GOT3 (cell line): ENCODE measurements at places on chromosomes 16 and 17.

GRCh38 chr17:37221865-37222264 is 153.9 kb upstream of the C17orf78 start:
- no peak for DNase-seq

GRCh38 chr16:74264811-74265210 is 31.8 kb upstream of the PSMD7 start:
- DNase-seq: no peak

- no peak for DNase-seq
These were observed 5.1 kb downstream of the PRSS21 start for GRCh38 chr16:2822158-2822495.

DNA sequence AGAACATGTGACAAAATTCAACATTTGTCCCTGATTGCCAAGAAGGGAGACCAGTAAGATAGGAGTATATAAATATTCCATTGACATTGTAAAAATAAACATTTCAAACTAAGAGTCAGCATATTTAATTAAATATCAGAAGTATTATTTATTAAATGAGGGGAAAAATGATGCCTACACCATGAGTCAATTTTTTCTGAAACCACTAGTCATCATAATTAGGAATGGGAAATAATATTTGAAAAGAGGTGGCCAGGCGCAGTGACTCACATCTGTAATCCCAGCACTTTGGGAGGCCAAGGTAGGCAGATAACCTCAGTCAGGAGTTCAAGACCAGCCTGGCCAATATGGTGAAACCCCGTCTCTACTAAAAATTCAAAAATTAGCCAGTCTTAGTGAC is 2.1 kb downstream of the CMTM1 start:
- no peak for DNase-seq

GRCh38 chr17:31479524-31479923 is 88.0 kb downstream of the RAB11FIP4 start:
- no peak for DNase-seq

DNA sequence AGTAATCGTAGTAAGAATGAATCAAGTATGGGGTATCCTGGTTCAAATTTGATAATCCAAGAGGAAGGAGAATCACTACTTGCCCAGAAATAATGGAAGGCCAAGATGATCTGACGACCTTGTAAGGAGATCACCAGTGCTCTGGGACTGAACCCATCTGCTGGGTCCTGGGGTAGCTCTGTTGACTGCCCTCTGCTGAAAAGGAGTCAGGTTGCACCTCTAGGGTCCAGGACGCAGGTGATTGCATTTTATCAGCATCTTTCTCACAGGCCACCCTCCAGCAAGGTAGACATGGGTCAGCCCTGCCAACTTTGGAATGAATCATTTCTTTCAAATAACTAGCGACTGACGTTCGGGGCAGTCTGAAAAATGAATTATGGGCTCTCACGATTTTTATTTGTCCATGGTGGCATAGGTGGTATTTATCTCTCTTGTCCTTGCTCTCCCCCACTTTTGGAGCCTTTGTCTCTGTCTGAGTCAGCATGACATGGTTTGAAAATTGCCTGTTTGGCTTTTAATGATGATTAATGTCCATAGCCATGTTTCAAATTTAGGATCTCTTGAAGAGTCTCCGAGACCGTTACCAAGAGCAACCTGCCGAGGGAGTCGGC is 163.7 kb downstream of the MSI2 start:
- DNase-seq: no peak

DNA sequence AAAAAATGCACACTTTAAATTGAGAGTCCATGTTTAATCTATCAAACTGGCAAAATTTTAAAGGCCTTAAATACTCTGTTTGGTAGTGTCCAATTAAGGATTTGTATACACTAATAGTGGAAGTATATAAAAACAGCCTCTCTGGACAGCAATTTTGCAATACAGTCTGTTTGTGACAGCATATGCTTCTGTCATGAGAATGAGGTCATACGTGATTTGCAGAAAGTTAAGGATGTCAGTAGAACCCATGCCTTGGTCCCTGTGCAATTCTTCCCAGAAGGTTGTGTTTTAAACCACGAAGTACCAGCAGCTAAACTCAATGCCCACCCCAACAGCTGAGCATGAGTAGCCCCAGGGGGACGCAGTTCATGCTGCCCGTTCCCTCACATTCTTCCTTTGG is 78.4 kb downstream of the AIPL1 start:
- no peak for DNase-seq

GRCh38 chr17:80888276-80889160 is 103.1 kb upstream of the CHMP6 start:
- DNase-seq: no peak

GRCh38 chr17:7260651-7261378 is 1.5 kb downstream of the CLDN7 start:
- DNase-seq: no peak

GRCh38 chr16:85192238-85193114 is 80.2 kb upstream of the CIBAR2 start:
- DNase-seq: no peak

GRCh38 chr16:2384426-2384825 is 43.9 kb upstream of the ABCA3 start:
- DNase-seq: no peak

- DNase-seq: no peak
These were observed 18.9 kb upstream of the HERPUD1 start for GRCh38 chr16:56912746-56913708.

DNA sequence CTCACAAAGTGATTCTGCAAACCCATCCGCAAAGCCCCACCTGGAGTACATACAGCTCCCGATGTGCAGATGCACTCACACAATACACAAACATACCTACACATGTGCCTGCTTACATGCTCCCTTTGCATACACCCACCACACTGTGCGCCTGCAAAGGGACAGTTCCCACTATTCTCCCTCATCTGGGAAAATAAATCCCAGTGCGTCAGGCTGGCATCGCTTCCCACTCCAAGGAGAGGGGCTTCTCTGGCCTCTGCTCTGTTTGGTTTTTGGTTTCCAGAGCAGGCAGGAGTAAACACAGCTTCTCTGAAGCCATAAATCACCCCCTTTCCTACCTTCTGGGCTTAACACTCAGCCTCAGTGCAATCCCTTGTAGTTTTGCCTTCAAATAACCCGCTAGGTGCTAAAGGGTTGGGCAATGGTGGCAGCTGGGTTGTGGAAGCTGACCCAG is 14.7 kb downstream of the HOXB4 start:
- no peak for DNase-seq

- DNase-seq: no peak
These were observed 23.3 kb downstream of the NOS2 start for GRCh38 chr17:27776882-27777624.

DNA sequence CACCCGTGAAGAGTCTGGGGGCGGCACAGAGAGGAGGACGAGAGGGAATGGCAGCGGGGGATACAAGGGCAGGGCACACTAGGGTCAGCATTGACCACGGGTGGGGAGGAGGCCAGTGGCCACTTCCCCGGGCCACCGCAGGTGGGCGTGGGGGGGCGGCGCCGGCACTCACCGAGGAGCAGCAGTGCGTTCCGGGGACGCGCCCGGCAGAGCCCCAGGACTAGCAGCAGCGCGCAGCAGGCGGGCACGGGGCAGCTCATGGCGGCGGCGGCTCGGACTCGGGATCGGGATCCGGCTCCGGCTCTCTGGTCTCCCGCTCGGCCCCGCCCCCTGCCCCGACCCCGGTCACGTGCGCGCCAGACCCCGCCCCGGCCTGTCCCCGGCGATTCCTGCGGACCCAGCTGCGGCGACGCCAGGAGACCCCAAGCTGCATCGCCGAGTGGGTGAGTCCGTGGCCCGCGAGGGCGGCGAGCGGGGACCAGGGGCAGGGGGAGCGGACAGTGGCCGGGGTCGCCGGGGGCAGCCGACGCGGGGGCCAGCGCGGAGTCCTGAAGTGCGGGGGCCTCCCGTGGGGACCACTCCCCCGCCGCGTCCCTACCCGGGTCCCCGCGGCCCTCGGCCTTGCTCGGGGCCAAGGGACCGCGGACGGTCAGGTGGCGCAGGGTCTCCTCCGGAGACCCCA is at the start of the genes SGSH and SLC26A11:
TSS of gene SGSH (minus strand) at position 280 of the 682 bp plus-strand sequence. CDS start at position 260, 20 bp downstream.
TSS of gene SLC26A11 (plus strand) at position 374 of the 682 bp plus-strand sequence. CDS start 1,134 bp downstream, outside the sequence.
- peak; percentile 28 for DNase-seq

DNA sequence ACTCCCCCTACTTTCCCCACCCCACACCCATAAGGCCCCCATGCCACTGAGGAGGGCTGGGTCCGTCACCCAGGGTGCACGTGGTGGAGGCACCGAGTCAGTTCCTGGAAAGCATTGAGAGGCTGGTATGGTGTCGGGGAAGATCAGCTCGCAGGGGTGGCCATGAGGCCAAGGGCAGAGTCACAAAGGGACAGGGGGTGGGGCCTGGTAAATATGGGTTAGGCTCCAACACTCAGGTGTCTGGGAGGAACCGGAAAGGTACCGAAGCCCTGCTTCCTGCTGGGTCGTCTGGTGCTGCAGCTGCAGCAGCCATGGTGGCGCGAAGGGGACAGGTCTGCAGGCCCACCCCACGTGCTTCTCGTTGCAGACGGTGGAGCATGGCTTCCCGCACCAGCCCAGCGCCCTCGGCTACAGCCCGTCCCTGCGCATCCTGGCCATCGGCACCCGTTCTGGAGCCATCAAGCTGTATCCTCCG is 30.2 kb downstream of the LLGL2 start:
- no peak for DNase-seq

GRCh38 chr16:4123616-4124300 is 7.5 kb upstream of the ADCY9 start:
- DNase-seq: no peak

DNA sequence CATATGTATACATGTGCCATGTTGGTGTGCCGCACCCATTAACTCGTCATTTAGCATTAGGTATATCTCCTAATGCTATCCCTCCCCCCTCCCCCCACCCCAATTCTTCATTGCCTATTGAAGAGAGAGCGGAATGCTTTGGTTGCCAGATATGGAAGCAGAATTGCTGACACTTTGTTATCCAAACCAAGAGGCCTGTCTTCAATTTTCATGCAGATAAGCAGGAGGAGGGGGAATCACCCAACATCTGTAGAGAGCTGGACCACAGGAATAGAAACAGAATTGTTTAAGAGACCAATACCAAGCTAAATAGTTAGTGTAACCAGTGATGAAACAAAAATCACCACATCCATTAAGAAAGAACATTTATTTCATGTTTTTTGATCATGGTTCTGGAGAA is 7.1 kb downstream of the ASPA start:
- no peak for DNase-seq

GRCh38 chr16:86994651-86995171 is 322.5 kb downstream of the C16orf95 start:
- no peak for DNase-seq

GRCh38 chr17:16428098-16428882 is 12.9 kb downstream of the TRPV2 start:
- DNase-seq: no peak

- DNase-seq: no peak
These were observed 440.2 kb downstream of the KCNJ2 start for GRCh38 chr17:70609566-70609965.

- no peak for DNase-seq
These were observed 18.0 kb upstream of the SLC16A5 start for GRCh38 chr17:75069783-75070182.

DNA sequence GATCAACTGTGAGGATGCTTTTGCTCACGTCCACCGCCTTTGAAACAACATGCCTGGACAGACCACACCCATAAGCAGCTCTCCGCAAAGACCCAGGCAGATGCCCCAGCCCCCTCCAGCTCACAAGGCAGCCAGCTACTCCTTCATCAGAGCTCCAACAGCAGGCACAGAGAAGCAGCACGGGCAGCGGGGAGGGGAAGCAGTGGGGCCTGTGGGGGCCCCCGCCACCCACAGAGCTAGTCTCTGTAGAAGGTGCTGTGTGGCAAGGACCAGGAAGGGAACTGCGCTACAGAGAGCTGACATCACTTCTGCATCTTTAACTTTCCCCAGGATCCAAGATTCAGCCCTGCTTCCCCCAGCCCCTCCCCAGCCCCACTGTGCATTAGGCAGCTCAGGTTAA is 10.0 kb upstream of the SCNN1G start:
- DNase-seq: no peak

- DNase-seq: no peak
These were observed 20.3 kb downstream of the CACNG5 start for GRCh38 chr17:66855204-66855603.

GRCh38 chr16:58124601-58124915 is 4.6 kb downstream of the CFAP20 start:
- DNase-seq: no peak

DNA sequence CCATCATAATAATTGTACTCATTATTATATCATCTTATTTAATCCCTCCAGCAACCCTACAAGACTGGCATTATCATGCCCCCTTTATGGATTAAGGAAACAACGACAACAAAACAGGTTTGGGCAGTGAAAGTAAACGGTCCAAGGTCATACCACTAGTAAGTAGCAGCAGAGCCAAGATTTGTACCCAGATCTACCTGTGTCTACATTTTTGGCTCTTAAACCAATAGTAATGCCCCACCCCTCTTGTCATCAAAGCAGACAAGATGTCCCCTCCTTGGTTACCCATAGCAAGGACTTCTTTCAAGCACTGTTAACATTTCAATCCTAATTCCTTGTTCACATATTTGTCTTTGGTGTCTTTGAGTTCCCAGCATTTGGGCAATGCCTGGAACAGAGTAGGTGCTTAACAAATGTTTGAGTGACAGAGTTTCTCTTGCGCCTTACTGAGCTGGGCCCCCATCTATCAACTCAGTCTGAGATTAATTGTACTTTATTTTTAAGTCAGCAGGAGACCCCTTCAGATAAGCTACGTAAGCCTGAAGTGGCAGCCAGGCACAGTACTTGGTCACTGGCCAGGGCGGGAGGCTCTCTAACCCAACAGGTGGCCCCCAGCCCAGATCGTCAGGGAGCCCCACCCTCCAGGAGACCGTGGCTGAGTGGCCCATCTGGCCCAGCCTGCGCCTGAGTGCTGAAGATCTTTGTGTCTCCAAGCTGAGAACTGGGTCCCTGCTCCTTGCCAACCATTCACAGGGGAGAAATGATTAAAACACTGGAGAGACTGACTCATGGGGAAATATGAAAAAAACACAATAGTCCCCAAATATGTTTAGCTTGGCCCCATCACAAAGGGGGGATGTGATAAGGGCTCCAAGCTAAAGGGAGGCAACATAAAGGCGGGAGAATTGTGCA is 75.8 kb downstream of the AXIN2 start:
- no peak for DNase-seq

GRCh38 chr17:75124819-75125162 is 6.8 kb downstream of the NT5C start:
- DNase-seq: no peak

GRCh38 chr17:18381158-18381952 is 3.8 kb downstream of the EVPLL start:
- no peak for DNase-seq

GRCh38 chr17:79294459-79295071 is 219.9 kb downstream of the ENGASE start:
- DNase-seq: no peak

DNA sequence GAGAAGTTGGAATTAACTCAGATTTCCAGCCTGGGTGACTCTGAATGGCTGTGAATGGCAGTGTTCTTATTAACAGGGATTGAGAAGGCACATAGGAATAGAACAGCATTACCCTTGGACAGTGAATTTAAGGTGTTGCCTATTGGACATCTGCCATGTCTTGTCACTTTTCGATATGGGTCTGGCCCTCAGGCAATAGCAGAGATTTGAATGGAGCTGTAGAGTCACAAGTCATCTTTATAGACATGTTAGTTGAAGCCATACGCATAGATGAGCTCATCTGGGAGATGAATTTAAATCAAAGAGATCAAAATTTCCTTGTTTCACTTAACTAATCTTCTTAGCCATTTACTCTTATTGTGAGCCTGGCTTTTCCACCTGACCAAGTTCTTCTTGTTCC is 14.9 kb upstream of the DHRS11 start:
- no peak for DNase-seq

GRCh38 chr16:1127101-1127500 is 25.8 kb upstream of the CACNA1H start:
- DNase-seq: no peak

GRCh38 chr16:716200-716568 is 1.3 kb downstream of the METRN start:
- no peak for DNase-seq
